ENCODE measurements at places on chromosomes 6 and 20. TPM values are rescaled to one million over a fixed set of nuclear protein-coding genes. Genes with fewer than 3 reads are reported as not detected.

Gene NFKBIE
- 25.9 TPM for total RNA-seq

Gene NINL
- 3.7 TPM for total RNA-seq

Gene BNIP5
- not detected for total RNA-seq

Gene LAMA4
- 2.9 TPM for total RNA-seq

Gene CARMIL1
- total RNA-seq: 10.7 TPM

Gene GHRH
- total RNA-seq: not detected

Gene ECT2L
- not detected for total RNA-seq

Gene PRICKLE4
- total RNA-seq: 0.28 TPM

Gene FRK
- 2.7 TPM for total RNA-seq

Gene PPP1R16B
- not detected for total RNA-seq

Gene C6orf58
- total RNA-seq: not detected

Gene OPRL1
- 0.28 TPM for total RNA-seq

Gene RIPPLY2
- total RNA-seq: not detected

Gene ZBTB46
- total RNA-seq: 0.93 TPM

Gene MAP7
- total RNA-seq: 22.4 TPM

Gene PRDM1
- 2.6 TPM for total RNA-seq

Gene BEND6
- total RNA-seq: 0.28 TPM

Gene IER3
- 337 TPM for total RNA-seq

Gene ZNF391
- total RNA-seq: 2.8 TPM

Gene ACTL10
- total RNA-seq: 3.2 TPM

Gene EYS
- total RNA-seq: 0.37 TPM

Gene TSBP1
- total RNA-seq: not detected

Gene FKBP5
- 64.7 TPM for total RNA-seq

Gene CEP250
- 41.6 TPM for total RNA-seq

Gene HLA-G
- total RNA-seq: 5.9 TPM

Gene OR2J3
- not detected for total RNA-seq

Gene GGTLC1
- total RNA-seq: not detected

Gene MEP1A
- total RNA-seq: 0.21 TPM

Gene PPIL6
- 2.0 TPM for total RNA-seq

Gene TNFAIP3
- total RNA-seq: 10.4 TPM

Gene RAET1L
- 27.2 TPM for total RNA-seq

Gene C2
- total RNA-seq: not detected

Gene ORC3
- 21.4 TPM for total RNA-seq

Gene RFX6
- not detected for total RNA-seq

Gene C6orf52
- 4.6 TPM for total RNA-seq

Gene VGLL2
- total RNA-seq: not detected

Gene CPXM1
- total RNA-seq: not detected

Gene TENT5A
- 3.3 TPM for total RNA-seq

Gene MAFB
- total RNA-seq: 4.8 TPM

Gene BPIFA1
- total RNA-seq: 0.42 TPM

Gene TREM2
- total RNA-seq: 7.9 TPM

Gene ARMH2
- not detected for total RNA-seq

Gene CLIC5
- not detected for total RNA-seq

Gene LRP11
- total RNA-seq: 103 TPM

Gene KCNQ5
- total RNA-seq: 1.5 TPM

Gene SLC22A16
- not detected for total RNA-seq

Gene CST4
- total RNA-seq: not detected

Gene PRKN
- total RNA-seq: 1.3 TPM

Gene ZFP57
- 1.3 TPM for total RNA-seq

Gene TFEB
- total RNA-seq: 11.4 TPM

Gene PFDN6
- 65.0 TPM for total RNA-seq

Gene POPDC3
- total RNA-seq: 3.3 TPM

Gene PKIB
- 4.1 TPM for total RNA-seq

Measured in airway epithelial cell (primary cell).